Activated CD8-positive, alpha-beta memory T cell treated with anti-CD3 and anti-CD28 coated beads for 4 hours (primary cell): ENCODE measurements at places on chromosomes 13 and 19.

- no peak for DNase-seq
Measured at GRCh38 chr13:41054212-41054877, 7.0 kb upstream of the WBP4 start.

DNA sequence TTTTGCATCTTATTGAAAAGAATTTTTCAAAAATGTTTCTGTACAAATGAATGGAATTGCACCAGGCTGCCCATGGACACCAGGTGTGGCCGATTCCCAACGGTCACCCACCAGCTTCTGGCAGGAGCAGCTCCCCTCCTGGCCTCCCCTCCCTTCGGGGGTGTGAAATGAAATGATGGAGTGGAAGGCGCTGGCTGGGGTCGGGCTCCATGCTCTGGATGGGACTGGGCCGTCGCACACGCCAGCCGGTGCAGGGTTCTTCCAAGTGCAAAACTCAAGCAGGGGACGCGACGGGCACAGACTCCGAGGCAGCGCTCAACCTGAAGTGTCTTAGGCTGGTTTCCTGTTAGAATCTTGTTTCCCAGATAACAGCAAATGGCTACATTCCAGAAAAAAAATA is 21.9 kb downstream of the C19orf44 start:
- DNase-seq: no peak

- DNase-seq: no peak
Measured at GRCh38 chr13:40342901-40343300, 323.5 kb downstream of the FOXO1 start.

- DNase-seq: no peak
Measured at GRCh38 chr19:48797103-48797502, 13.7 kb downstream of the BCAT2 start.

GRCh38 chr19:35457173-35457572 is 9.1 kb downstream of the FFAR2 start:
- no peak for DNase-seq

DNA sequence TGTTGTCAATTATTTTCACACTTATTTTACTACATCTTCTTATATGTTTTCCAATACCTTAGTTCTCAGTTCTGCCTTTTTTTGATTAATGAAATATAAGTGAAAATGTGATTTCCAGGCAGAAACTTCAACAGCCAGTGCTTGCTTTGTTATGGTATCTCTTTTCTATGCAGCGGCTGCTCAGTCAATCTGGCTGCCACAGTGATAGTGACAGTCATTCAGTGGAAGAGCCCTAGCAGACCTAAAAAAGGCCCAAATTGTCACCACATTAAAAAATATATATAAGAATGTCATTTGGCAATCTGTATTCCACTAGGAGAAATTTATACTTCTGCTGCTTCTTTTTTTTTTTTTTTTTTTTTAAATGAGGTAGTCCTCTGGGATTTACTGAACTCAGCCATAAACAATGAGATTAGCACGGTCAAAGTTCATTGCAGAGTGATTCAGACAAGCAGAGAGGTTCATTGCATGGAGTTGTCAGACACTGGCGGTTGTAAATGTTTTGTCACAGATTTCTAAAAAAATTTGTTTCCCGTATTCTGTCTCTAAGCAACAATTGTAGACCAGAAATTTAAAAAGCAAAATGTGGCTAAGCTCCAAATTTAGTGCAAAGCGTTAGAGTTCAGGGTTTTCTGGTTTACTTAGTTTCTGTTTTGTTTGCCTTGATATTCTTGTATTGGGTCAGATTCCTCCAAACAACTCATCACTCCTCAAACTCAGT is 94.7 kb upstream of the PRR20A start:
- DNase-seq: no peak

- no peak for DNase-seq
Measured at GRCh38 chr19:35408284-35409171, 37.7 kb downstream of the GPR42 start.

- no peak for DNase-seq
Measured at GRCh38 chr13:74115133-74115532, 19.1 kb downstream of the KLF12 start.

GRCh38 chr19:55494172-55494761 is 6.0 kb downstream of the SSC5D start:
- no peak for DNase-seq

- DNase-seq: no peak
Measured at GRCh38 chr13:110607675-110608224, 7.6 kb upstream of the NAXD start.

GRCh38 chr19:31099515-31100205 is 249.6 kb downstream of the TSHZ3 start:
- no peak for DNase-seq

DNA sequence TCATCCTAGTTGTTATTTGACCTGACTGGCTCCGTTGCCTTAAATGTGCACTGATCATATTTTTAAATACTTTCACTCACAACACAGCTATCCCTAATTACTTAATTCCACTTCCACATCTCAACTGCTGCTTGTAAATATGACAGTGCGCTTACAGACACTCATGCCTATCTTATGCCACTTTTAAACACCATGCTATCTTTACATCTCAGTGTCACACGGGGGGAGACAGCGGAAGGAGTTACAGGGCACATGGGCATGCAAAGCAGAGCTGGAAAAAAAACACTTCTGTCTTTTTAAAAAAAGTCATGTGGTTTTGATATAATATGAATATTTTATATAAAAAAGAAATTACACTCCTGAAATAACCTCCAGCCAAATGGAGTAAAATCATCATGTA is 44.1 kb downstream of the SMAD9 start:
- no peak for DNase-seq

DNA sequence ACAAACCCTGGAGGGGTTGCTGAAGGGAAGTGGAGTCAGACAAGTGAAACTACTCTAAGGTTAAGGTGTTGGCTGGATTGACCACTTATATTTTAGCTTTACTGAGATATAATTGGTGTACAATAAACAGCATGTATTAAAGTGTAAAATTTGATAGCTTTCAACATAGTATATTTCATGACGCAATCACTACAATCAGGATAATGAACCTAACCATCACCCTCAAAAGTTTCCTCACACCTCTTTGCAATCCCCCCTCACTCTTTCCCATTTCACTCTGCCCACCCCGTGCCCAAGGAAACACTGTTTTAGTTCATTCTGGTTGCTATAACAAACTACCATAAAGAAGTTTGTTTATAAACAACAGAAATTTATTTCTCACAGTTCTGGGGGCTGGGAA is 508.0 kb downstream of the FGF9 start:
- DNase-seq: no peak

GRCh38 chr19:50248413-50248812 is 45.0 kb downstream of the MYH14 start:
- no peak for DNase-seq

DNA sequence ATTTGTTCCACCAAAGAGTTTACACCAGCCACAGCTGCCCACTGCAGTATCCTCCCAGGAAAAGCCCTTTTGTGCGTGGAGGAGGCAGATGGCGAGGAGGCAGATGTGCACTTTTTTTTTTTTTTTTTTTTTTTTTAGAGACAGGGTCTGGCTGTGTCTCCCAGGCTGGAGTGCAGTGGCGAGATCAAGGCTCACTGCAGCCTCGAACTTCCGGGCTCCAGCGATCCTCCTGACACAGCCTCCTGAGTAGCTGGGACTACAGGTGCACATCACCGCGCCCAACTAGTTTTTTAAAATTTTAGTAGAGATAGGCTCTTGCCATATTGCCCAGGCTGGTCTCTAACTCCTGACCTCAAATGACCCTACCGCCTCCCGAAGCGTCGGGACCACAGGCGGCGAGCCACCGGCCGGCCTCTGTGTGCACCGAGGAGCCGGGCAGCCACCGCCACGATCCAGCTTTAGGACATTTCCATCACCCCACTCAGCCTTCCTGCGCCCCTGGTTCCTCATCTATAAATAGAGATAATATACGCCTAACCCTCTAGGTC is 563 bp upstream of the PDCD5 start:
- no peak for DNase-seq

DNA sequence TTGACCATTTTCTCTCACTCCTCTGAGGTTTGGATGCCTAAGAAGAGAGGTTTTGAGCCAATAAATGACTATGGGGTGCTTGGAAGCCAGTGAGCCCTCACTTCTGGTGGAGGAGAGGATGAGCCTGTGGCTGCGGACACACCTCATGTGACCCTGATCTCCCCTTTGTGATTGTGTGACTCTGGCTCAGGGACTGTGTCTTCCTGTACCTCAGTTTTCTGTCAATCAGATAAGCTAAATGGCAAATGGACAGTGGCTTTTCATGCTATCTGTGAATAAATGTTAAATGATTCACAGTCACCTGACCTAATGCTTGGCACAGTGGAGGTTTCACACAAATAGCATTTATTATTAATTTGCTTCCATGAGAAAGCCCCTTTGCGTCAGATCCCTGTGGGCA is 2.7 kb downstream of the PSG8 start:
- no peak for DNase-seq

DNA sequence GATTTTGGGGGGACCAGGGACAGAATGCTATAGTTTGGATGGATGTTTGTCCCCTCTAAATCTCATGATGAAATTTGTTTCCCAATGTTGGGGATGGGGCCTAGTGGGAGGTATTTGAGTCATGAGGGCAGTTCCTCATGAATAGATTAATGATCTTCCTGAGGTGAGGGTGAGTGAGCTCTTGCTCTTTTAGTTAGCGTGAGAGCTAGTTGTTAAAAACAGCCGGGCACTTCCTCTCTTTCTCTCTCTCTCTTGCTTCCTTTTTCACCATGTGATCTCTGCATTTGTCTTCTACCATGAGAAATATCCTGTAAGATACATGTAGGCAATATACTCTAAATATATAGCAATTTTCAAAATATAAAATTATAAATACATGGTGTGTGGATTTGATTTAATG is 290.8 kb upstream of the PCDH9 start:
- no peak for DNase-seq

DNA sequence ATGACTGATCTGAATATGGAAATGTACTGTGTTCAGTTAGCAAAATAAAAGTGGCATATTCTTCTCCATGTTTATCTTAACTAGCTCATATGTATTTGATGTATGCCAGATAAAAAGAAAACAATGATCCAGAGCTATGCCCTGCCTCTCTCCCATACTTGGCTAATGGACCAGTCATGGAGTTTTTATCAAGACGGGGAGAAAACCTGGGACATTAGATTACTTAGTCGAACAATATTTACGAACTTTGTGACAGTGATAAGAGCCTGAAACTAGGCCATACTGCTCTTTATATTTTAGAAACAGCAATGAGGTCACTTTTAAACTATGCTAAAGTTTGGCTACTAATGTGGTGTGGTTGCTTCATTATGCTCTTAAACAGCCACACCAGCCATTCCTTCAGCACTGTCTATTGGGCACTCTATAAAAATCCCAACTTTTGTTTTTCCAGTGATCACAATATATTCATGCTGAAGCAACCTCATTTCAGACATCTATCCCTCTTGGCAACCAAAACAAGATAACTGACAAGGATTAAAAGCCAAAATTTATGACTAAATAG is 265.0 kb downstream of the FGF14 start:
- DNase-seq: no peak

DNA sequence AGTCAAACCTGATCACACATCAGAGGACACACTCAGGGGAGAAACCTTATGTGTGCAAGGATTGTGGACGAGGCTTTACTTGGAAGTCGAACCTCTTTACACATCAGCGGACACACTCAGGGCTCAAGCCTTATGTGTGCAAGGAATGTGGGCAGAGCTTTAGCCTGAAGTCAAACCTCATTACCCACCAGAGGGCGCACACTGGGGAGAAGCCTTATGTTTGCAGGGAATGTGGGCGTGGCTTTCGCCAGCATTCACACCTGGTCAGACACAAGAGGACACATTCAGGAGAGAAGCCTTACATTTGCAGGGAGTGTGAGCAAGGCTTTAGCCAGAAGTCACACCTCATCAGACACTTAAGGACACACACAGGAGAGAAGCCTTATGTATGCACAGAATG is 8.2 kb upstream of the ZNF527 start:
- DNase-seq: no peak

DNA sequence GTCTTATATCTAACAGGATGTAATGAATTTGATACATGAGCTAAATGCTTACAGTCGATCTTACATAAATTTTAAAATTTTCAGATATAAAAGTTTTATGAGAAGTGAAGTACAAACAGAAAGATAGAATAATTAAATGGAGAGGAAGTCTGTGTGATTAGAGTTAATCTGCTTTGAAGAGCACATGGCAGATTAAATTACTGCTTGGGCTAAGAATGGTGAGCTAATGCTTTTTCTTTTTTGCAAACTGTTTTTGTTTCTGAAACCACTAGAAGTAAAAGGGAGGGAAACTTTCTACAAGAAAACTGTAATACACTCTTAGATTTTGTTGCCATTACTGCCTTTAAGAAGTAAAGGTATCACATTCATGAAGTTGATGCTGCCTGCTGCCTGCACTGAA is 96.3 kb upstream of the SPRY2 start:
- DNase-seq: no peak

DNA sequence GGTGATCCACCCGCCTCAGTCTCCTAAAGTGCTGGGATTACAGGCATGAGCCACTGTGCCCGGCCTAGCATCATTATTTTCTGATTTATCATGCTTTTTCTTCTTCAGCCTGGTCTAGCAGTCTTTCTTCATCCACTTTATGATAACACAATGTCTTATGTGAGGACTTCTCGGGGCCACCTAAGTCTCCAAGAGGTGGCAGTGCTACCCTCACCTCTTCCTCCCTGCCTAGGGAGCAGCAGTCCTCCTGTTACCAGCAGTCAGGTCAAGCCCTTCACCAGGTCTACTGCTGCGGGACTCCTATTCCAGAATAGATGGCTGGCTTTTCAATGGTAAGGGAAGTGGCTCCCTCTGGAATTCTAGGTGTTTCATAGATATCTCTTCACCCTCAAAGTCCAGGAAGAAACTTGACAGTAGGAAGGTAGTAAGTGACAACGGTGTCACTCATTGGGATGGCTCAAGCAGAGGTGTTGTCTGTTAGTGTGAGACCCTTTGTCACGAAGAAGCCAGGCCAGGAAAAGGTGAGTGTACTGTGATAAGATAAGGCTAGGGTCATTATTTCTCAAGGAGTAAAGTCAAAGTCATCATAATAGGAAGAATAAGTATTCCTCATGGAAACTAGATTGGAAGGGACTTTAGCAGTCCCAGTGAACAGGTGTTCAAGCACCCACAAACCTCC is 164.0 kb downstream of the KLF5 start:
- no peak for DNase-seq

GRCh38 chr13:26025771-26026170 is 26.0 kb downstream of the SHISA2 start:
- DNase-seq: no peak

DNA sequence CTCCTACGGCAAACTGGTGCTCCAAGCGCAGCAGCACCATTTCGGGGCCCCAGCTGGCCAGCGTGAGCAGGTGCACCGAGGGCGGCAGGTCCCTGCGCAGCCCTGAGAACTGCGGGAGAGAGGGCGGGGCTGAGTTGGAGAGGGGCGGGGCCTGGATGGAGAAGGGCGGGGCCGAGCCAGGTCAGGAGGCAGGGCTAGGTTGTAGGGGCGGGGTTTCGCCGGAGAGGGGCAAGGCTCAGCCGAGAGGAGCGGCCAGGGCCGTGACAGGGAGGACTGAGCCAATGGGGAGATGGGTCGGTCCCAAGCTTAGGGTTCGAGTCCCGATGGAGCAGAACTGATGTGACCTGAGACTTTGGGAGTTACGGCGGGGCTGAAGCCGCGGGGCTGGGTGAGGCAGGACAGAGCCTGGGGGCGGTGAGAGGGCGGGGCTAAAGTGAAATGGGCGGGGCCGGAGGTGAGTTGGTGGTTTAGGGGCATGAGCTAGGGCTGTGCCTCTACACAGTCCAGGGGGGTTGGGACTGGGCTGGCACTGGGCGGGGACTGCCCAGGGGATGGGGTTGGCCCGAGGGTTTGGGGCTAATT is 19.0 kb downstream of the MAN2B1 start:
- DNase-seq: no peak

- DNase-seq: no peak
Measured at GRCh38 chr19:38494379-38494778, 60.9 kb downstream of the RYR1 start.

GRCh38 chr13:106915146-106915545 is 347.2 kb upstream of the ARGLU1 start:
- DNase-seq: no peak
